ENCODE measurements at places on chromosomes 3 and 15. TPM values are rescaled to one million over a fixed set of nuclear protein-coding genes. Genes with fewer than 3 reads are reported as not detected.

DNA sequence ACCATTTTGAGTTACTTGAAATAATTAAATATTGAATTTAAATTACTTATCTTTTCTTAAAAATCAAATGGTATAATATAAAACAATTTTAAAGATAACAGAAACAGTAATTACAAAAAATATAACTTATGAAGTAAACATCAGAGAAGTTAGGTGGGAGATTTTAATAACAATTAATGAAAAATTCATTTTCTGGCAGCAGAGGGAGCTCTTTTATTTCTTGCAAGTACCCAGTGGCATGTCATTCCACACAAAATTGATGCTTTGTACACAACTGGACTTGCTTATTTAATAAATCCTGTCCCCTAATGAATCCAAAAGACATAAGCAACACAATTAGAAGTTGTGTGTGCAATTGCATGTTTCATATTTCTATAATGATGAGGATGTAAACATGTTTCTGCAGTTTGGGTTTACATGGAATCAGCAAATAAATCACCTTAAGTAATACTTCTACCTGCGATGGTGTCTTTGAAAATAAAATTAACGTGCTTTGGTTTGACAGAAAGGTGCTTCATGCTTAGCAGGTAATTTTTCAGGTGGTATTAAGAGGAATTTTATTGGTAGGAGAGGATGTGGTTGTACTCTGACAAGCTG, 861.3 kb downstream of the ZPLD1 start:
- DNase-seq: no peak
- H3K27me3 ChIP-seq: no peaks in the 10 kb centered on the region
- H3K27ac ChIP-seq: no peak overlapping the region
- H3K4me1 ChIP-seq: no peaks in the 10 kb centered on the region
- no peaks in the 10 kb centered on the region for H3K36me3 ChIP-seq

DNA sequence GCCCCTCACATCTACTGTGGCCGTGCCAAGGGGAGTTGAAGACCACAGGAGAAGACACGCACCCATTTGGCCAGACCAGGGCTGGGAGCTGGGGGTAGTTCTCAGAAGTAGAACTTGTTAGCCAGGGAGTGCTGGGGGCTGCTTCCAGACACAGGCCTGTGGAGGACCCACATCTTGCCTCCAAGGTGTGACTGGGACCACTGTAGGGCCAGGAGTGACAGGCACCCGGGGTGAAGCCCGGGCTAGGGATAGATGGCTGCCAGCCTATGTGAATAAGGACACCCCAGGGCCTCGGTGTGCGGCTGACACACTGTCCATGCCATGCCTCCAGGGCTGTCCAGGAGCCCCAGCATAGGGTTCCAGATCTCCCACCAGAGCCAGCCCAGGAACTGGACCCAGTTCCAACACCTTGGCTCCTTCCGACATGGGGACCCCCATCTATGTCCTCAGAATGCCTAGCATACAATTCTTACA, 1.8 kb downstream of the ANPEP start:
- H3K27me3 ChIP-seq: peaks cover 44% of the 10 kb centered on the region
- H3K4me1 ChIP-seq: peaks cover 21% of the 10 kb centered on the region
- DNase-seq: no peak
- H3K4me3 ChIP-seq: no peak overlapping the region
- no peaks in the 10 kb centered on the region for H3K36me3 ChIP-seq

- DNase-seq: no peak
- H3K4me3 ChIP-seq: no peak overlapping the region
- no peaks in the 10 kb centered on the region for H3K36me3 ChIP-seq
- no peaks in the 10 kb centered on the region for H3K27me3 ChIP-seq
- no peaks in the 10 kb centered on the region for H3K4me1 ChIP-seq
Observed at GRCh38 chr3:32758375-32758753, 59.4 kb upstream of the TRIM71 start.

DNA sequence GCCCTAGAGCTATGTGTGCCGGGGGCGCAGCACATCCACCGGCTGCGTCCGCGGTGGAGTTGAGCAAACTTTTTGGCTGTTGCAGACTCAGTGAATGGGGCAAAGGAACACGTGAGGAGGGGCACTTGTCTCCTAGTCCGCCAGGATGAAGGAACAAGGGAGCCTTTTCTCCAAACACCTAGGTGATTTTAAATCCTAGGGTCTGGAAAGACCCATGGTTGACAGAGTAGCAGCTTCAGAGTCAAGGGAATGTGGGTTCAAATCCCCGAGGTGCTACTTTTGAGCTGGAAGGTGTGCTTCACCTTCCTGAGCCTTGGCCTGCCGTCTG, 648 bp downstream of the ACAN start:
- H3K36me3 ChIP-seq: no peaks in the 10 kb centered on the region
- H3K27ac ChIP-seq: no peak overlapping the region
- H3K4me3 ChIP-seq: no peak overlapping the region

DNA sequence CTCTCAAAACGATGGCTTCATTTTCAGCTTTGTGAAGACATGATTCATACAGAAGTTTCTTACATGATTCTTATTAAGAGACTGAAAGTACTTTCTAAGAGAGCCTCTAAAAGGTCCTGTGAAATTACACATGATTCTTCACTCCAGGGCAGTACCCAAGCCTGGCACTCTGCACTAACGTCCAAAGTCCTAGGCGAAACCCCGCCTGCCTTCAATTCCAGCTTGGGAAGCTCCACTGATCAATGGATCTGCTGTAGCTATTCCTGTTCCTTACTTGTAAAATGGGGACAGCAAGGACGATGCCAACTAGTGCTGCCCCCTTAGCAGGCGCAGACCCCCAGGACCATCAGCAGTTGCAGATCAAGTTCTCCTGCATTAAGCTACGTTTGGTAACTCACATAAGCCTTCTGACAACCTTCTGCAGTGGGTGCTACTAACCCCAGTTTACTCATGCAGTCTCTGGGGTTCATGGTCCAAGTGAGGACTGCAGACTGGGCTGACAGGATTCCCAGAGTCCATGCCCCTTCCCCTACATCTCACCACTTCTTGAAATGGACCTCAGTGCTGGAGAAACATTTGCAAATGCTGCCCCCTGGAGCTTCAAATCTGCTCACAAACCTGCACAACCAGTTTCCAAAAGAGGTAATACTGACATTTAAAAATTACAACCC, 10.6 kb downstream of the CHCHD4 start:
- H3K4me3 ChIP-seq: no peak overlapping the region
- no peaks in the 10 kb centered on the region for H3K27me3 ChIP-seq
- H3K36me3 ChIP-seq: peaks cover 58% of the 10 kb centered on the region
- H3K4me1 ChIP-seq: peaks cover 6% of the 10 kb centered on the region

- H3K36me3 ChIP-seq: no peaks in the 10 kb centered on the region
- H3K4me1 ChIP-seq: peaks cover 6% of the 10 kb centered on the region
- H3K27ac ChIP-seq: peak overlapping the region; percentile 85
- peaks cover 7% of the 10 kb centered on the region for H3K27me3 ChIP-seq
- DNase-seq: no peak
Observed at GRCh38 chr3:79018265-79018664, 749.5 kb downstream of the ROBO1 start.

DNA sequence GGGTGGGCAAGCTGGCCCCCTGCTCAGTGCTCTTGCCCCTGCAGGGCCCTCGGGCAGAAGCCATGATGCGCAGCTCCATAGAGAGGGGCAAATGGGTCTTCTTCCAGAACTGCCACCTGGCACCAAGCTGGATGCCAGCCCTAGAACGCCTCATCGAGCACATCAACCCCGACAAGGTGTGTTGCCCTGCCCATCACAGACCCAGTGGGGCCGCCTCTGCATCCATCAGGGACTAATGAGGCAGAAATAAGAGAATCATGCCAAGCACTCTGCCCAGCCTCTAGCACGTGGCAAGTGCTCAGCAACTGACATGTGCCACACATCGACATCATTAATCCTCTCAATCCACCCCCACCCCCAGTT, 49.4 kb downstream of the SEMA3G start:
- H3K36me3 ChIP-seq: peaks cover 19% of the 10 kb centered on the region
- no peak overlapping the region for H3K4me3 ChIP-seq
- H3K27ac ChIP-seq: no peak overlapping the region

DNA sequence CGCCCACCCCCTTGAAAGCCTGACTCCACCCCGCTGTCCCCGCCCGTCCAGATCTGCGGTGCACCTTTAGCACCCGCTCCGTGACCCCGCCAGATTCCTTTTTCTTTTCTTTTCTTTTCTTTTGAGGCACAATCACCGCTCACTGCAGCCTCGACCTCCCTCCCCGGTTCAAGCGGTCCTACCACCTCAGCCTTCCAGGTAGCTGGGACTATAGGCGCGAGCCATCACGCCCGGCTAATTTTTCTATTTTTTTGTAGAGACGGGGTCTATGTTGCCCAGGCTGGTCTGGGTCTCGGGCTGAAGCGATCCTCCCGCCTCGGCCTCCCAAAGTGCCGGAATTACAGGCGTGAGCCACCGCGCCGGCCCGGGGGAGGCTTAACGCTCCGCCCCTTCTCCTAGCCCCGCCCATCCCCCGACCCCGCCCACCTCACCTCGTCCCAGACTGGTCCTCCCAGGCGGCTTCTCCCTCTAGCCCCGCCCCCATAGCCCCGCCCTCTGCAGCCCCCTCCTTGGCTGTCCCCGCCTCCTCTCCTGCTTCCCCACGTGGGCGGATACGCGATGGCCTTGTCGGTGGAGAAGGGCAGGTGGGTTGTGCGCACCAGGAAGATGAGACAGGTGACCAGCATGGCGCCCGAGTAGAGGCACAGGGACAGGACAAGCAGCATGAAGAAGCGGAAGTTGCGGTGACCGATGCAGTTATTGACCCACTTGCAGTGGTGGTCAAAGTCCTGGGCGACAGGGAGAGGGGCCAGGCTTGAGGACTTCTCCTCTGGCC, 3.2 kb downstream of the ZDHHC19 start:
- H3K4me3 ChIP-seq: peak overlapping the region; percentile 13
- no peak for DNase-seq
- H3K4me1 ChIP-seq: no peaks in the 10 kb centered on the region
- H3K36me3 ChIP-seq: no peaks in the 10 kb centered on the region

- peak overlapping the region; percentile 90 for H3K27ac ChIP-seq
- no peak overlapping the region for H3K4me3 ChIP-seq
- H3K36me3 ChIP-seq: no peaks in the 10 kb centered on the region
- H3K4me1 ChIP-seq: peaks cover 62% of the 10 kb centered on the region
- H3K27me3 ChIP-seq: no peaks in the 10 kb centered on the region
Observed at GRCh38 chr15:73799466-73799865, 46.3 kb upstream of the INSYN1 start.

DNA sequence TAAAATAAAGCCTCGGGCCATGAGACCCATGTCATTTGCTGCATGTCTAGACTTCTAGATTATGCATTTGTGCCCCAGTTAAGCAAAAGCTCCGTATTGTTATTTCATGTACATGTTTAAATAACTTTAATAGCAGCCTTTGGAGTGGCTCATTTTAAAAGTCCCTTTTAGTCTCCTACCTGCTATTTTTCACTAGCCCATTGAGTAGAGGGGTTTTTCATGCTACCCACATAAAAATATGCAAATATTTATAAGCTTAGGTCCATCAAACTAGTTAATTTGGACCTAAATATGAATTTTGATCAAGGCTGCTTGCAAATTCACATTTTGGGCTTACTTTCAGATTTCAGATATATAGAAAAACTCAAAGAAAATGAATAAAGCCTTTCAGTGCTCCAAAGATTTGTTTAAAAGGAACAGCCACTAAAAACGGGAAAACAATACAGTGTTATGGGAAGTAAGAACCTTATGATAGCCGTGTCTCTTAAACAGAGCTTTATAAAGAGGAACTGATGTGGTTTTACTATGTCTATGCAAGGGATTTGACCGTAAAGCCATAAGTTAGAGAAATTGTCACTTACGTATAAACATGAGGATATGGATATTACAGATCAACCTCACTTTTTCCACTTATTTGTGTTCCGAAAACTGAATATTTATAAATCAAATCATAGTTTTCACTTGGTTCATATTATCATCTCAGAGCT, 30.0 kb downstream of the FILIP1L start:
- H3K4me3 ChIP-seq: no peak overlapping the region
- H3K27ac ChIP-seq: no peak overlapping the region
- H3K27me3 ChIP-seq: no peaks in the 10 kb centered on the region
- DNase-seq: no peak

GRCh38 chr3:153339065-153339464, 177.0 kb downstream of the RAP2B start:
- no peak overlapping the region for H3K4me3 ChIP-seq
- no peaks in the 10 kb centered on the region for H3K36me3 ChIP-seq
- peak overlapping the region; percentile 42 for H3K27ac ChIP-seq
- no peak for DNase-seq
- H3K4me1 ChIP-seq: no peaks in the 10 kb centered on the region

- H3K4me1 ChIP-seq: peaks cover 9% of the 10 kb centered on the region
- H3K36me3 ChIP-seq: no peaks in the 10 kb centered on the region
- H3K27ac ChIP-seq: no peak overlapping the region
- DNase-seq: no peak
- no peak overlapping the region for H3K4me3 ChIP-seq
Observed at GRCh38 chr3:115284980-115285379, 137.9 kb upstream of the ZBTB20 start.

- H3K27ac ChIP-seq: no peak overlapping the region
- H3K4me3 ChIP-seq: no peak overlapping the region
- H3K27me3 ChIP-seq: no peaks in the 10 kb centered on the region
- no peak for DNase-seq
- no peaks in the 10 kb centered on the region for H3K4me1 ChIP-seq
- H3K36me3 ChIP-seq: no peaks in the 10 kb centered on the region
Observed at GRCh38 chr3:165835431-165835830, 1.8 kb downstream of the BCHE start.

- DNase-seq: no peak
- H3K4me1 ChIP-seq: peaks cover 35% of the 10 kb centered on the region
- peak overlapping the region; percentile 71 for H3K27ac ChIP-seq
- H3K27me3 ChIP-seq: no peaks in the 10 kb centered on the region
- no peak overlapping the region for H3K4me3 ChIP-seq
- H3K36me3 ChIP-seq: no peaks in the 10 kb centered on the region
Observed at GRCh38 chr3:122969585-122970469, 57.7 kb downstream of the SEMA5B start.

DNA sequence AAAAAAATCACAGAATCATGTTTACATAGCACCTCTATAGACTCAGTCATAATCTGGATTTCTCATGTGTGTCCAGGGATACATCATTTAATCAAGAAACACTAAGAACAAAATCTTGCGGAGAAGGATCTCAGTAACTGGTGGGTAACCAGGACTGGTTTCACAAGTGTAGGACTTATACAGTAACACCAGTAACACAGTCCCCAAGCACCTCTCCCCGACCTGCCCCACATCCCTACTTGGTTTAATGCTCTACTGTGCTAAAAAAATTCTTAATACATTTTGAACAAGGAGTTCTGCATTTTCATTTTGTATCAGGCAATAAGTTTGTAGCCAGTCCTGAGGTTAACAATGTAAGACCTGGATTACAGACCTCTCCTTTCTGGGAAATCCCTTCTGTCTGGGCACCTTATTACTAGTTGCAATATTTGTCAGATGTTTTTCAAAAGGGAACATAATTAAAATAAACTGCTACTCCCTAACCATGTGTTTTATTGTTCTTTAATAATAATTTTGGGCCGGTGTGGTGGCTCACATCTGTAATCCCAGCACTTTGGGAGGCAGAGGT, 57.6 kb upstream of the BBX start:
- no peak overlapping the region for H3K27ac ChIP-seq
- H3K36me3 ChIP-seq: no peaks in the 10 kb centered on the region
- no peak for DNase-seq
- no peak overlapping the region for H3K4me3 ChIP-seq

Gene ELL3
- 0.92 TPM for total RNA-seq

Gene C3orf49
- total RNA-seq: not detected

Gene LRIG1
- total RNA-seq: 95.8 TPM

Gene PBRM1
- total RNA-seq: 60.2 TPM

Gene EPHB3
- 0.59 TPM for total RNA-seq

Gene SCAANT1
- total RNA-seq: not detected

Gene DLL4
- total RNA-seq: 22.1 TPM

Gene PTH1R
- 1.9 TPM for total RNA-seq

Gene C3orf22
- not detected for total RNA-seq

Gene THRB
- total RNA-seq: 28.3 TPM
